ENCODE measurements at places on chromosomes 12 and 14. TPM values are rescaled to one million over a fixed set of nuclear protein-coding genes. Genes with fewer than 3 reads are reported as not detected.

DNA sequence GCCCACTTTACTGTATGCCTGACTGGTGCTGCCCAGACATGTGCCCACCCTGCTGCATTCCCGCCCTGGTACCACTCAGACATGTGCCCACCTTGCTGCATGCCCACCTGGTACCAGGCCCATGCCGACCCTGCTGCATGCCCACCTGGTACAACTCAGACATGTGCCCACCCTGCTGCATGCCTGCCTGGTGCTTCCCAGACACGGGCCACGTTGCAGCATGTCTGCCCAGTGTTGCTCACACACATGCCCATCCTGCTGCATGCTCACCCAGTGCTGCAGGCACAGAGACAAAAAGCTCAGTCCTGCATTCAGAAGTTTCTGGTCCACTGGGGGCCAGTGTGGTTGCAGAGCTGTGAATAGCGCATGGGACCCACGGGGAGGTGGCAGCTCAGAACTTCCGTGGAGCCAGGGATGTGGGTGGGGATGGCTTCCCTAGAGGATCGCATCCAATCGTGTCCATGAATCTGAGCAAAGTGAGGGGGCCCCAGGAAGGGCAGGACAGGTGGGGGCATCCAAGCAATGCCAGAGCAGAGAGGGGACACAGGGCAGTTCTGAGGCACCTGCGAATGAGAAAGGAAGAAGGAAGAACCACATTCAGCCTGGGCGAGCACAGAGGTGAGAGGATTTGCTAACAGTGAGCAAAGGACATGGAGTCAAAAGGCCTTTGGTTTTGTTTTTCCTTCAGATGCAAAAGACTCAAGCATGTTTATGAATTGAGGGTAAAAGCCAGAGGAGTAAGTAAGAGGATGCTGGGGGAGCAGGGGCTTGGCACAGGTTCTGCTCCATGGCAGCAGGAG is 175.9 kb upstream of the C14orf180 start:
- no peaks in the 10 kb centered on the region for H3K36me3 ChIP-seq
- no peak overlapping the region for H3K27ac ChIP-seq
- DNase-seq, result no peak
- no peaks in the 10 kb centered on the region for H3K4me1 ChIP-seq
- H3K27me3 ChIP-seq, result no peaks in the 10 kb centered on the region

ASCL1 gene
- total RNA-seq, result not detected

DNA sequence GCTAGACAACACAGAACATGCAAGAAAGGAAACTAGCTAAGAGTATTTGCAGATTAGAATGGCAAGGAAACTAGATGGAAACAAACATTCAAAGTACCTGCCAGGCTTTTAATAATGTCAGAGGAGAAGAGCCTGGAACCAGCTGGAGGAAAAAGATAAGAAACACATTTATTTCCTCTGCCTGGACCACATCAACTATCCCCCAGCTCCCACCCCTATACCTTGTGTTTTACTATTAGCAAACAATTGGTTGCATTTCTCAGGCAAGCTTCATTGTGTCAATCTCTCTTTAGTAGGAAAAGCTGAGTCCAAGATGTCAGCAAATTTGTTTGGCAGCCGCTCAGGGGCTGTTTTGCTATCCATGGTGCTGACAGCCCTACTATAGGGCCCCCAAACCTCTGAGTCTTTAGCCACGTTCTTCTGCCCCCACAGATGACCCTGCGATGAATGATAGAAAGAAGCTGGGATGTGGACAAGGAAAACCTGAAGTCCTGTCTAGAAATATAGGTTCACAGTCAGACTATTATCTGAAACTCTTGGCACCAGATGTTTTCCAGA is 11.6 kb upstream of the SYNDIG1L start:
- H3K27me3 ChIP-seq, result no peaks in the 10 kb centered on the region
- H3K36me3 ChIP-seq, result no peaks in the 10 kb centered on the region
- H3K4me1 ChIP-seq, result no peaks in the 10 kb centered on the region

- peak overlapping the region; percentile 80 for H3K27ac ChIP-seq
- H3K4me1 ChIP-seq, result no peaks in the 10 kb centered on the region
- no peak overlapping the region for H3K4me3 ChIP-seq
- H3K27me3 ChIP-seq, result no peaks in the 10 kb centered on the region
- H3K36me3 ChIP-seq, result no peaks in the 10 kb centered on the region
These were observed 31.1 kb upstream of the SLC38A2 start for GRCh38 chr12:46403719-46404070.

C1S gene
- 273 TPM for total RNA-seq

DNA sequence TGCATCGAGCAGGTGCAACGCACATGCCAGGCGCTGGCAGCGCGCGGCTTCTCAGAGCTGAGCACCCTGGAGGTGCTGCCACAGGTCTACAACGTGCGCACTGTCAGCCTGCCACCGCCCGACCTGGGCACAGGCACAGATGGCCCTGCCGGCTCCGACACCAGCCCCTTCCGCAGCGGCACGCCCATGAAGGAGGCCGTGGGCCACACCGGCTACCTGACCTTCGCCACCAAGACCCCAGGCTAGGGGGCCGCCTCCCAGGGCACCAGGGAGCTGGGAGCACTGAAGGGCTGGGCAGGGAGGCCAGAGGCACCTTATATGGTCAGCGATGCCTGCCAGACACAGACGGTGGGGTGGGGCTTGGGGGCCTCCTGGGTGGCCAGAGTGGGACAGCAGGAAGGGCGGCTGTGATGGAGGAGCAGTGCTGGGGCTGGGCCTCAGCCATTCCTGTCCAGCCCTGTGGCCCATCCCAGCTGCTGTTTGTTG is 5.6 kb downstream of the TRMT61A start:
- no peak for DNase-seq
- no peak overlapping the region for H3K4me3 ChIP-seq
- no peaks in the 10 kb centered on the region for H3K27me3 ChIP-seq
- peak overlapping the region; percentile 37 for H3K27ac ChIP-seq
- peaks cover 17% of the 10 kb centered on the region for H3K4me1 ChIP-seq
- peaks cover 9% of the 10 kb centered on the region for H3K36me3 ChIP-seq

DNA sequence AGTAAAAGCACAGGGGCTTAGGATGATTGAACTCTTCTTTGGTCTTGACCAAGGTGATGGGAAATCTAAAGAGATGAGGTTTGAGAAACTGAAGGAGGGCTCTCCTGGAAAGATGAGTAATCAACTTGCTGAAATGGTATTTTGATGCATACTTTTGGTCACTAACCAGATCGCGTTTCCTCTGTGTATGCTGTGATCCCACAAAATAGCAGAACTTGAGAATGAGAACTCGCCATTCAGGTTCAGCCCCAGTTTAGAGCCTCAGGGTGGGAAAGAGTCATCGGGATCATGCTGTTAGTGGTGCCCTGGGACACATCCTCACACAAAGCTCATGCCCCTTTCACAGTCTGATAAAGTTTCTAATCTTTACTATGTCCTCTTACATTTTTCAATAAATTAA is 488.8 kb downstream of the ETNK1 start:
- no peaks in the 10 kb centered on the region for H3K4me1 ChIP-seq
- H3K27ac ChIP-seq, result no peak overlapping the region
- no peaks in the 10 kb centered on the region for H3K36me3 ChIP-seq
- H3K27me3 ChIP-seq, result no peaks in the 10 kb centered on the region

- no peak for DNase-seq
- no peaks in the 10 kb centered on the region for H3K36me3 ChIP-seq
- H3K4me3 ChIP-seq, result no peak overlapping the region
- no peaks in the 10 kb centered on the region for H3K4me1 ChIP-seq
These were observed 38.3 kb downstream of the PDE6H start for GRCh38 chr12:15011162-15011561.

RNASE3 gene
- not detected for total RNA-seq

DNA sequence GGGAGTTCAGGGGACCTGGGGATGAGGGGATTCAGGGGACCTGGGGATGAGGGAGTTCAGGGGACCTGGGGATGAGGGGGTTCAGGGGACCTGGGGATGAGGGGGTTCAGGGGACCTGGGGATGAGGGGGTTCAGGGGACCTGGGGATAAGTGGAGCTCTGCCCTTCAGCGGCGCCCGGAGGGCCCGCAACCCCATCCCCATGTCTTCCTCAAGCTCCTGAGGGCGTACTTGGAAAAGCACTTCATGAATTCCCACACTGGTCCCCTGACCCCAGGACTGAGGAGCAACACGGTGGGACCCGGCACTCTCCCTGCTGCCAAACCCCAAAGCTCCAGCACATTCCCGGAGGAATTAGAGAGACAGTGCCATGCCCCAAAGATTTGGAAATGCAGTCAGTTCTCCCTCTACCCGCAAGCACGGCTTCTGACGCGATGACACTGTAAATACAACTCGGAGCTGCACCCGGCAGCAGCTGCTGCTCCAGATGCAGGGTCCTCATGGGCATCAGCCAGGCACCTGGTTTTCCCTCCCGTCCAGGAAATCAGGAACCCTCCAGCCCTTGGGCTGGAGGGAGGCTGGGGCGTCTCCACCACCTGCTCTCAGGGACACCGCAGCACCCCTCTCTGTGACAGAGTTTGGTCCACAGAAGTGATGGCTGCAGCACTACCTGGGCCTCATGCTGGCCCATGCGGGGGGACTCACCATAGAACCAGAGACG is 32.8 kb upstream of the C14orf180 start:
- H3K36me3 ChIP-seq, result no peaks in the 10 kb centered on the region
- no peaks in the 10 kb centered on the region for H3K27me3 ChIP-seq
- no peak for DNase-seq
- H3K4me1 ChIP-seq, result no peaks in the 10 kb centered on the region

HCAR3 gene
- not detected for total RNA-seq

GRCh38 chr12:82810568-82810967 is 123.9 kb downstream of the TMTC2 start:
- no peaks in the 10 kb centered on the region for H3K27me3 ChIP-seq
- no peak for DNase-seq
- no peak overlapping the region for H3K4me3 ChIP-seq
- no peaks in the 10 kb centered on the region for H3K4me1 ChIP-seq

DAO gene
- total RNA-seq, result not detected

- H3K4me1 ChIP-seq, result no peaks in the 10 kb centered on the region
- H3K4me3 ChIP-seq, result no peak overlapping the region
- no peaks in the 10 kb centered on the region for H3K27me3 ChIP-seq
- no peak overlapping the region for H3K27ac ChIP-seq
- no peak for DNase-seq
These were observed 23.7 kb upstream of the SLC2A3 start for GRCh38 chr12:7959701-7960121.

- peak; percentile 61 for DNase-seq
- H3K27me3 ChIP-seq, result no peaks in the 10 kb centered on the region
- no peak overlapping the region for H3K27ac ChIP-seq
- no peaks in the 10 kb centered on the region for H3K36me3 ChIP-seq
- no peaks in the 10 kb centered on the region for H3K4me1 ChIP-seq
- H3K4me3 ChIP-seq, result no peak overlapping the region
These were observed 15.8 kb upstream of the DTX1 start for GRCh38 chr12:113040722-113041171.

GRCh38 chr12:44504799-44505198 is 371.3 kb downstream of the NELL2 start:
- no peaks in the 10 kb centered on the region for H3K27me3 ChIP-seq
- H3K4me3 ChIP-seq, result no peak overlapping the region
- no peak for DNase-seq
- no peak overlapping the region for H3K27ac ChIP-seq

LGR5 gene
- 1.5 TPM for total RNA-seq

- H3K4me3 ChIP-seq, result no peak overlapping the region
- DNase-seq, result no peak
- no peaks in the 10 kb centered on the region for H3K36me3 ChIP-seq
- H3K4me1 ChIP-seq, result peaks cover 3% of the 10 kb centered on the region
- no peak overlapping the region for H3K27ac ChIP-seq
These were observed 211.2 kb downstream of the NUAK1 start for GRCh38 chr12:105927564-105927963.
